CD4-positive, alpha-beta T cell (primary cell): ENCODE measurements at places on chromosomes 7 and 10.

DNA sequence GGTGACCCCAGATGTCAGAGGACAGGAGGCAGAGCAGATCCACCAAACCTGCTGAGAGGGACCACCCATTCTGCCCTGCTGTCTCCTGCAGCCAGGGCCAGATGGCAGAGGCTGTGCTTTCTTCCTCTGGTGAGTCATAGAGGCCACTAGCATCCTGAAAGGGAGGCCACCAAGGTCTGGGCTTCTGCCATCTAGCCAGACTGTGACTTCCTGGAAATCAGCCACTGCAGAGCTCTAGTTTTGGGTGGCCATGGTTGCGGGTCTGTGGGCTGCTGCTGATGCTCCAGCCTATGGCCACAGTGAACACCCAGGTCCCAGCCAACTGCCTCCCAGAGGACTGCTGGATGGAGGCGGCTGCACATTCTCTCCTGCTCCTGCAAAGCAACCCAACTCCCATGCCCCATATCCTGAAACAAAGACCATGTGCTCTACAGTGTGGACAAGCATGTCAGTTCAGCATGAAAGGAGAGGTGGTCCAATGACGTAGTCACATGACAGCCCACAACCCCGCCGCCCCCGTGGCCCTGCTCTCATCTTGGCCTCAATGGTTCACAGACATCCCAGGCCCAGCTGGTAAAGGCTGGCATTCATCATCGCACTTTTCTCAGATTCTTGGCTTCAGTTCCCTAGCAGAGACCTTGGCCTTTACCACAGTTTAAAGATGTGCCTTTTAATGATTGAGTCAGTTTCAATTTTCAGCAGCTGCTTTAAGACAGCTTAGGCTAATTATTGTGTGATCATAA lies 73.9 kb upstream of the CXCL12 start:
- H3K36me3 ChIP-seq, result no peaks in the 10 kb centered on the region
- H3K27ac ChIP-seq, result no peak overlapping the region
- no peak overlapping the region for H3K4me3 ChIP-seq
- H3K27me3 ChIP-seq, result no peaks in the 10 kb centered on the region

DNA sequence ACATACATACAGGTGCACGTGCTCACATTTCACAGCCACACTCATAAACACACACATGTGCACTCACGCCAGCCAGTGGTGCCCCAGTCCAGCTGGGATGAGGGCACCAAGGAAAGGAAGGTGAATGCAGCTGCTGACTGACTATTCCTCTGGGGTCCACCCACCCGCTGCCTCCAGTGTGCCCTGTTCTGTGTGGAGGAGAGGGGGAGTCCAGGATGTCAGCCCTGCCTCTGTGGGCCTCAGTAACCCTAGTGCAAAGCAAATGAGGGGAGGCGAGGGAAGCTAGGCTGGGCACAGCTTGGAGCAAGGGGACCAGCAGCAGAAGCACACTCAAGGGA lies 57.6 kb downstream of the YKT6 start:
- peak overlapping the region; percentile 85 for H3K27ac ChIP-seq
- no peaks in the 10 kb centered on the region for H3K36me3 ChIP-seq
- no peak overlapping the region for H3K4me3 ChIP-seq
- DNase-seq, result no peak

DNA sequence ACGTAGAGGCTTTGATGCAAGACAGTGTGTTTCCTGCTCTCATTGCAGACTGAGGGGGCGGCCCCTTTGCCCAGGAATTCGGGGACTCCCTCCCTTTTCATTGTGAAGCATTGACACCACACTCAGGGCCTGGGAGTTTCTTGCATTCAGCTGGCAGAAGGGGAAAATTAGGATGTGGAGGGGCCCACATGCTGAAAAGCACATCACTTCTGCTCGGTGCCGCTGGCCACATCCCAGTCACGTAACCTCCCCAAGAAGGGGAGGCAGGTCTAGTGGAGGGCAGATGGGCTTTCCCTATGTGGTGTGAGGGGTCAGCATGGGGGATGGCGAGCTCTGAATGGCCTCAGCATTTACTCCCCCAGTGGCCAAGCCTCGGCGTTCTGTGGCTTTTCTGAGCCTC lies 47.9 kb downstream of the ADCY1 start:
- H3K36me3 ChIP-seq, result no peaks in the 10 kb centered on the region
- no peaks in the 10 kb centered on the region for H3K4me1 ChIP-seq
- no peak for DNase-seq
- no peak overlapping the region for H3K4me3 ChIP-seq
- H3K27me3 ChIP-seq, result peaks cover 4% of the 10 kb centered on the region

GRCh38 chr7:82696631-82697030 lies 253.1 kb upstream of the CACNA2D1 start:
- no peaks in the 10 kb centered on the region for H3K4me1 ChIP-seq
- no peaks in the 10 kb centered on the region for H3K36me3 ChIP-seq
- H3K4me3 ChIP-seq, result no peak overlapping the region
- no peaks in the 10 kb centered on the region for H3K27me3 ChIP-seq
- DNase-seq, result no peak

DNA sequence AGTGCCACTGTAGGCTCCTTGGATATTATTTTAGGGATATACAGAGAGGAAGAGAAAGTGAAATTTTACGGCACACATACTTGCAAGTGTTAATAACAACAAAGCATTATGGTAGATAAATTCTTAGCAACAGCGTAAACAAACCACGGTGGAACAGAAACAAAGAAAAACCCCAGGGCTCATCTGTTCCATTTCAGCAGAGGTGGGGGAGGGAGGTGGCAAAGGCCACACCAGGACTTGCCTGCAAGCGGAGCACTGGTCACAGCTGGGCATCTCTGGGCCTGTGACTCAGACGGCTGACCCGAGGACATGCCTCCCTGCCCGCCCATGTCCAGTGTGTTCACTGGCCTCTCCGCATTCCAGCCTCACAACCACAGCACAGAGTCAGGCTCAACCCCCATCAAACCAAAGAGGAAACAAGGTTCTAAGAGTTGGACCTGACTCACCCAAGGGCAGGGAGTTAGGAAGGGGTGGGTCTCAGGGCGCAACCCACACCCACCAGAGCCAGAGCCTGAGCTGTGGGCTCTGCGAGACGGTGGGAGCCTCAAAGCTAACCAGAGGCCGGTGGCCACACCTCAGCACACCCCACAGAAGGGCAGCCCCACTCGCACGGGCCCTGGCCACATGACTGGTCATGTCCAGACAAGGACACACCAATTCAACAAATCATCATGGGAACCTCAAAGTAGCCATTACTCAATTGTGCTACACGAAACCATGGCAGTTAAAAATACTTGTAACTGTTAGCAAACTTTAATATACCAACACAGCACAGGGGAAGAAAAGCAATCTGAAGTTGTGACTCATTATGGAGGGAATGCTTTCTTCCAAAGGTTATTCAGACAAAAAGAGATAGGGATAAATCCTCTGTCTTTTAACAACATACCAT lies 10.7 kb downstream of the ESYT2 start:
- no peaks in the 10 kb centered on the region for H3K27me3 ChIP-seq
- peak; percentile 35 for DNase-seq
- H3K36me3 ChIP-seq, result peaks cover 11% of the 10 kb centered on the region

GRCh38 chr7:121562259-121562658 lies 166.2 kb upstream of the FAM3C start:
- H3K4me3 ChIP-seq, result no peak overlapping the region
- H3K27ac ChIP-seq, result no peak overlapping the region
- no peaks in the 10 kb centered on the region for H3K36me3 ChIP-seq
- no peaks in the 10 kb centered on the region for H3K27me3 ChIP-seq

- H3K4me1 ChIP-seq, result no peaks in the 10 kb centered on the region
- H3K27me3 ChIP-seq, result no peaks in the 10 kb centered on the region
- DNase-seq, result no peak
- H3K36me3 ChIP-seq, result no peaks in the 10 kb centered on the region
- H3K27ac ChIP-seq, result no peak overlapping the region
- no peak overlapping the region for H3K4me3 ChIP-seq
These were observed 355.6 kb downstream of the RNLS start for GRCh38 chr10:88227342-88228018.

GRCh38 chr10:114282526-114282925 lies 43.5 kb downstream of the VWA2 start:
- no peak for DNase-seq
- no peaks in the 10 kb centered on the region for H3K36me3 ChIP-seq
- no peaks in the 10 kb centered on the region for H3K4me1 ChIP-seq
- H3K27me3 ChIP-seq, result no peaks in the 10 kb centered on the region

- no peaks in the 10 kb centered on the region for H3K4me1 ChIP-seq
- H3K4me3 ChIP-seq, result no peak overlapping the region
- no peak overlapping the region for H3K27ac ChIP-seq
- no peaks in the 10 kb centered on the region for H3K36me3 ChIP-seq
These were observed 276.5 kb downstream of the DGKB start for GRCh38 chr7:14626076-14626475.

DNA sequence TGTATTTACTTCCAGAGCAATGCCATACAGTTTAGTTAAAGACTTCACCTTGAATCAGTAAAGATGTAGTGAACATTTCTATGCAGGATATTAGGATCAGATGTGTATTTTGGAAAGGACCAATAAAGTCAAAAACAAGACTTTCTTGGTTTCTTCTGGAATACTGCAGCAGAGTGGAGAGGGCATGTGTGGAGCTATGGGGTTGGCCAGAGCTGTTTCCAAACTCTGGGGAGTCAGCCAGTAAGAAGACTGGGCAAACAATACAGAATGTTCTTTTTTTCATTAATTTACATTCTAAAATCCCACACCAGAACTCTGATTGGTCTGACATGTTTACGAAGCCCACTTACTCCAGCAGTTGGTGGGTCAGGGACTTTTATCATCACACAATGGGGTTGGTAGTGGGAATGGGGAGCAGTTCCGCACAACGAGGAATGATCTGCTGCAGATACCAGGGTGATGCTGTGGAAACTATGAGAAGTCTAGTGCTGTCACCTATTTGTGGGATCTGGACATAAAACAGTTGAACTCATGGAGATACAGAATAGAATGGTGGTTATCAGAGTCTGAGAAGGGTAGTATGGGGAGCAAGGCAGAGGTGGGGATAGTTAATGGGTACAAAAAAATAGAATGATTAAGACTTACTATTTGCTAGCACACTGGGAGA lies 267.7 kb downstream of the MALRD1 start:
- H3K4me3 ChIP-seq, result no peak overlapping the region
- DNase-seq, result no peak

GRCh38 chr10:58641095-58641531 lies 128.4 kb downstream of the BICC1 start:
- H3K27ac ChIP-seq, result no peak overlapping the region
- H3K4me1 ChIP-seq, result no peaks in the 10 kb centered on the region
- H3K4me3 ChIP-seq, result no peak overlapping the region
- no peaks in the 10 kb centered on the region for H3K27me3 ChIP-seq

- H3K4me1 ChIP-seq, result no peaks in the 10 kb centered on the region
- no peaks in the 10 kb centered on the region for H3K27me3 ChIP-seq
- H3K4me3 ChIP-seq, result no peak overlapping the region
These were observed 242.7 kb upstream of the SEMA3C start for GRCh38 chr7:81161451-81162075.

DNA sequence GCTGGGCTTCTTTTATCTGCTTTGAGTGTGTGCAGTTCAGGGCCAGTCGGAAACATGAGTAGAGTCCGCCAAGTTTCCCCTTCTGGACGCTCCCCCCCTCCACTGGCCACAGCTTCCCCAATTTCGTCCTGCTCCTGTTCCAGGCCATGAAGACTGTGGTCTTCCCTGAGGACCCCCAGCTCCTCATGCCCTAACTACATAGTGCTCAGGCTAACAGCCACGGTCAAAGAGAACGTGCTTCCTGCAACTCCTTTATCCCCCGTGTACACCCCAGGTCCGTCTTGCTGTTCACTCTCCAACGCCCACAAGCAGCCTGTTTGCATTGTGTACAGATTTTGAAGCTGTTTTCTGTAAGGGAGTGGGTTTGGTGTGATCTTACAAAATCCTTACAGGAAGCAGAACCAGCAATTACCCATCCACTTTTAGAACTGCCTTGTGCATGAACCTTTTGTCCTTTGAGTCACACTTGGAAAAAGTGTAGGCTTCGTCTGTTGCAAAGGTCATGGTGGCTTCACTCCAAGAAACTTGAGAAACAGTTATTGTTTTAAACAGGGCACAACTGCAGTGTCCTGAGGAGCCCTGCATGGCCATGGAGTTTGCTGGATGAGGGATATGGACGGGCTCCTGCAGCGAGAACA lies 77.0 kb upstream of the FAM20C start:
- H3K4me3 ChIP-seq, result no peak overlapping the region
- H3K4me1 ChIP-seq, result peaks cover 5% of the 10 kb centered on the region
- no peak overlapping the region for H3K27ac ChIP-seq
- peak; percentile 46 for DNase-seq

DNA sequence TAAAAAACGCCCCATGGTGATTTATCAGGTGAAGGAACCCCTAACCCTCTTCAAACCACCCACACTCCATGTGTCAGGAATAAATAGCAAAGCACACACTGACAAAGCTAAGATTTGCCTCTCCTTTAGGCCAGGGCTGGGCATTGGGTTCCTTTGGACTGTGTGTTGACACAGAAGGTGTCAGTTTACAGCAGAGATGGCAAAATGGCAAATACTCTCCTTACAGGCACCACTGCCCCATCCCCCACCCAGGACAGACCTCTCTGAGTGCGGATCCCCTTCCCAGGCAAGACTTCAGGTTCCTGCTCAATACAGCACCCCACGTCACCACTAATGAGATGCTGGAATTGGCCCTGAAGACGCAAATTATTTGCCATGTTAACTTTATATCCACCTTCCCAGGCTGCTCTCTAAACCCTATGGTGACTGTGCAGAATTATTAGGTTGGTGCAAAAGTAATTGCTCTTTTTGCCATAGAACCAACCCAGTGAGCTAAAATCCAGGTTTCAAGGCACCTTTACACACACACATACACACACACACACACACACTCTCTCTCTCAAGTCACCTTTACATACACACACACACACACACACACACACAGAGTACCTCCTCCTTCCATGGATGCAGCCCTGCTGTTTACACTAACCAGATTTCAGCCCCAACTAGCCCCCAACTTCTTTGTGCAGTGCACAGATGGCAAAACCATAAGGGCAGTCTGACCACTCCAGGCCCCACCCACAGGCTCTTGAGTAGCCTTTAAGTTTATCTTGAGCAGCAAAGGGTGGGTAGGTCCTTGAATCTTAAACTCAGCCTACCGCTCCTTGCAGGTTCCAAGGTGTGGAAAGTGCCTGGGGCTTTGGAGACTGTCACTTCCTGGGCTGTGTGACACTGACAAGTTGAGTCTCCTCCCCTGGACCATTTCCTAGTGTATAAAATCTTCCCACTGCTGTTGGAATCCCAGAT lies 4.0 kb upstream of the ZCCHC24 start:
- no peak for DNase-seq
- H3K27me3 ChIP-seq, result no peaks in the 10 kb centered on the region
- H3K4me3 ChIP-seq, result no peak overlapping the region
- H3K27ac ChIP-seq, result no peak overlapping the region
- H3K36me3 ChIP-seq, result no peaks in the 10 kb centered on the region
